Mammary microvascular endothelial cell (primary cell): ENCODE measurements at places on chromosomes 7 and 10. TPM values are rescaled to one million over a fixed set of nuclear protein-coding genes. Genes with fewer than 3 reads are reported as not detected.

LRIT1 gene
- not detected in 2 replicates for total RNA-seq

MYH16 gene
- 0.64 and 0.67 TPM in 2 replicates for total RNA-seq

ASB10 gene
- total RNA-seq, result not detected in 2 replicates

RAB19 gene
- not detected in 2 replicates for total RNA-seq

NEBL gene
- 7.6 and 8.3 TPM in 2 replicates for total RNA-seq

HECTD2 gene
- 2.5 and 2.9 TPM in 2 replicates for total RNA-seq

SPDYE8 gene
- total RNA-seq, result not detected in 2 replicates

AKR1D1 gene
- not detected in 2 replicates for total RNA-seq

RNF32 gene
- 0.07 and 0.39 TPM in 2 replicates for total RNA-seq

PGAM2 gene
- not detected in 2 replicates for total RNA-seq

CISD1 gene
- total RNA-seq, result 30.7 and 39.9 TPM in 2 replicates

ARHGEF5 gene
- total RNA-seq, result 0.53 and 0.54 TPM in 2 replicates

DRGX gene
- total RNA-seq, result not detected in 2 replicates

GPC2 gene
- 0.89 and 1.00 TPM in 2 replicates for total RNA-seq

LRRTM3 gene
- not detected in 2 replicates for total RNA-seq

EVX1 gene
- total RNA-seq, result not detected in 2 replicates

MNX1 gene
- total RNA-seq, result not detected in 2 replicates

VGF gene
- total RNA-seq, result 0.07 and 0.20 TPM in 2 replicates

IMMP2L gene
- 2.5 and 4.1 TPM in 2 replicates for total RNA-seq

SYCE1 gene
- 0.15 and 1.00 TPM in 2 replicates for total RNA-seq

BMPER gene
- not detected in 2 replicates for total RNA-seq

CLCN1 gene
- total RNA-seq, result not detected in 2 replicates

ITPRID1 gene
- not detected in 2 replicates for total RNA-seq
